ENCODE measurements at places on chromosomes 4 and X.

GRCh38 chr4:107987916-107988762 is 1.6 kb upstream of the HADH start:
- DNase-seq = no peak

GRCh38 chrX:48826135-48826875 is at the start of gene ERAS:
Gene ERAS (plus strand): TSS chrX:48826513. CDS start chrX:48829124, 2,611 bp downstream.
- no peak for DNase-seq

DNA sequence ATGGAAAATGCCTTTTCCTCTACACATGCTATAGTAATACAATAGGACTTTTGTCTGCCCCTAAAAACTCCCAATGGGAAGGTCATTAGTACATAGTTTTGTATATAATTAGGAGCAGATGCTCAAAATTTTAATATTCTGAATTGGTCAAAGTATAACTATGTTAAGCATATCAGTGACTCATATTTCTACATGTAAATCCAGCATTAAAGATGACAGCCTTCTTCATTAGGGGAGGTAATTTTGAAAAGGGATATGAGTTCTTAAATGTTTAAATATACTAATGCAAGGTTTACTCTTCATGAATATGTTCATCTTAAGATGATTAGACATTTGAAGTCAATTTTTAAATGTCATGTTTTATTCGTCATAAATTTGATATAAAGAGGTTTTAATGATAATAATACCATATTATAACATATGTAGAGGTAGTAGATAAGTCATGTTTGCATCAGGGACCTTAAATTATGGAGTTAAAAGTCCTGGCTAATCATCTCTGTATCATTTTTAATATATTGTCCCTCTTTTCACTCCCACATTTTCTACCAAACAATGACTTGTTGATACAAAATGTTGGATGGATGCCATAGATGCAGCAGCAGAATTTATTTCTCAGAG is 218.8 kb downstream of the STPG2 start:
- DNase-seq = no peak

DNA sequence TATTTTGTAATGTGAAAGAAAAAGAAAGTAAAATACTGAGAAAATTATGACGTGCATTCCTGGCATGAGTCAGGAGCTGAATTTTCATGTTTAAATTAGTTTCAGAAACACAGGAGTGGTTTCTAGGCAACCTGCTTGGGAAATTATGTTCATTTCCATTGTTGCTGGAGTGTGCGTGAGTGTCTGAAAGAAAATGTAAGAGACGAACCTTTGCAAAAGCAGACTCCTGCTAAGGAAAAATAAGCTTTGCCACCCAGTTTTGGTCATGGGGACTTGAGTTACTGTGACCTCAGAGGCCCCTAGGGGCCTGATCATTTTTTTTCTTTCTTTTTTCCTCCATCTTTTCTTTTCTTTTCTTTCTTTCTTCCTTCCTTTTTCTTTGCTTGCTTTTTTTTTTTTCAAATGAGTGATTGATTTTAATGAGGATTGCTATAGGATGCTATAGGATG is 18.8 kb upstream of the CHRNA9 start:
- peak; percentile 95 for DNase-seq

GRCh38 chr4:74056114-74056857 is 17.8 kb upstream of the CXCL3 start:
- peak; percentile 24 for DNase-seq
